ENCODE measurements at places on chromosomes 7 and 10.
A peak's percentile ranks its signal among the peaks of the same experiment; 100 is the strongest.

- DNase-seq = peak; percentile 67
Observed at GRCh38 chr10:48511875-48512231, 93.0 kb downstream of the ARHGAP22 start.

GRCh38 chr7:139854124-139854511 is 25.1 kb downstream of the TBXAS1 start:
- peak; percentile 28 for DNase-seq

- no peak for DNase-seq
Observed at GRCh38 chr7:54596747-54597146, 54.6 kb downstream of the VSTM2A start.

GRCh38 chr10:21257191-21257590 is 268.3 kb downstream of the SKIDA1 start:
- DNase-seq = no peak

GRCh38 chr7:27665531-27665930 is 2.8 kb upstream of the HIBADH start:
- no peak for DNase-seq

GRCh38 chr10:49689882-49690510 is 10.5 kb downstream of the C10orf53 start:
- no peak for DNase-seq

- no peak for DNase-seq
Observed at GRCh38 chr10:53598914-53599313, 826.3 kb upstream of the MBL2 start.

GRCh38 chr7:130814778-130815335 is 80.8 kb upstream of the KLF14 start:
- DNase-seq = peak; percentile 47

DNA sequence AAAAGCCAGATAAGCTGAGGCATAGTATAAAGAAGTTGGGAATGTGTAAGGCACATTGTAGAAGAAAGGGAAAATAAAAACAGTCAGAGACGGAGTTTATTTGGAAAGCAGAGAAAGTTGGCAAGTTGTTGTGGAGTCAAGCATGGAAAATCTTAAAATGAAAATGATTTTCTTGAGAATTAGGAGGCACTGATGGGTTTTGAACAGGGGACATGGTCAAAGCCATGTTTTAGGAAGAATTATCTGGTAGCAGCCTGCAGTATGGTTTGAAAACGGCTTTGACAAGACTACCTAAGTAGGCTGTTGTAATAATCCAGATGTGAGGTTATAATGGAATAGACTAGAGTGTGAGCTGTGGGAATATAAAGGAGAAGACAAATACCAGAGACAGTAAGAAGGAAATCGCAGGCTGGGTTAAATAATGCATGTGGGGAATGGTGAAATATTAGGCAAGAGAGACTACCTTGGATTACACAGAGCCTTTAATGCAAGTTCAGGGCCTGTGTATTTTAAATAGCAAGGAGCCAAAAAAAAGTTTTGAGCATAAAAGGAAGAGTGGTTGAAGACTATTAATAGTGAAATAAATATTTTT is 130.4 kb upstream of the MEOX2 start:
- DNase-seq = no peak

- DNase-seq = peak; percentile 42
Observed at GRCh38 chr10:9068003-9068402, 1013.5 kb downstream of the GATA3 start.

DNA sequence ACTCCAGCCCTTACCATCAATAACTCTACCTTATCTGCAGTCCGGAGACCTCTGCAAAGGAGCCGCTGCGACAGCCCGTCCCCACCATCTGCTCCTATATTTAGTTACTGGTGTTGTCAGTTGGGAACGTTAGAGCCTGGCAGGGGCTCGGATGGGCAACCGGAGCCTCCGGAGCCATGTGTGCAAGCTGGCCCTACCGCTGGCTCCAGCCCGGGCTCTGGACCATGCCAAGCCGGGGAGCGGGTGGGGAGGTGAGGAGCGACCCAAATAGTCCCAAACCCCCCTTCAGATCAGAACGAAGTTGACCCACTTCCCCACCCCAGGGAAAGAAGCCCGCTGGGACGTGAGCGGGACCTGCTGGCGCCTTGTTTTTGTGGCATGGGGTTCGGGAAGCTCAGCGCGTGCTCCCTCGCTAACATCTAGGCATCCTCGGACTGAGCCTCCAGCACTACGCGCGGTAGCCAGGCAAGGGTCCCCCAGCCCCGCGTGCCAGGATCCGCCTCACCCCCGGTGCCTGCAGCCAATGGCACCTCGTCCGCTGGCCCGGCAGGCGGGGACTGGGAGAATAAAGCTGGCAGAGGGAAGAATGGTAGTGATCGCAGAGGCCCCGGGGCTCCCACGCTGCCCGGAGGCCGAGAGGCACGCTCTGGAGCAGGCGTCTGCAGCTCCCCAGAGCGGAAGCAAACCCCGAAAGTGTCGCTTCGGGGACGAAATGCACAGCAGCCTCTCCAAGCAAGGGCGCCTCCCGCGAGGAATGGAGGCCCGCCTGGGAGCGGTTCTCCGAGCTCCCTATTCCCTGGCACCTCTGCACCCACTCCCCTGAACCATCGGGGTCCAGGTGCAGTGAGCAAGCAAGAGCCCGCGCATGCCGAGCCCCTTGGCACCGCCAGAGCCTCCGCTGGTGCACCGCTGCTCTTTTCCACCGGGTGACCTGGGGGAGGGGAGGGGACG is 679 bp downstream of the LRRC20 start:
- DNase-seq = peak; percentile 63

DNA sequence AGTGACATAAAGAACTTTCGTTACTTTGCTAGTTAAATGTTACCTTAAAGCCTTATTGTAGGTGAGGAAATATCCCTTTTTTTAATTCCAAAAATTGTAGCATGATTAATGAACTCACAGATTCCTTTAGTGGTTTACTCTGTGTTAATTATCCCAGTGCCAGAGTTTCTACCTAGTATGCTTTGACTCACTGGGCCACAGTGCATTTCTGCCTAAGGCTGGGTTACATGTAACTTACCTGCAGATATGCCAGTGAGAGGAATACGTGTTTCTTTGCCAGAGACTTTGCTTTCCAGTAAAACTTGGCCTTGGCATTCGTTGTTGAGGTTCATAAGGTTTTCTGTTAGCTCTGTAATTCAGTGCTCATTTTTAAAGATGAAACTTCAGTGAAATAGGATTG is 380.8 kb upstream of the LRGUK start:
- DNase-seq = no peak

DNA sequence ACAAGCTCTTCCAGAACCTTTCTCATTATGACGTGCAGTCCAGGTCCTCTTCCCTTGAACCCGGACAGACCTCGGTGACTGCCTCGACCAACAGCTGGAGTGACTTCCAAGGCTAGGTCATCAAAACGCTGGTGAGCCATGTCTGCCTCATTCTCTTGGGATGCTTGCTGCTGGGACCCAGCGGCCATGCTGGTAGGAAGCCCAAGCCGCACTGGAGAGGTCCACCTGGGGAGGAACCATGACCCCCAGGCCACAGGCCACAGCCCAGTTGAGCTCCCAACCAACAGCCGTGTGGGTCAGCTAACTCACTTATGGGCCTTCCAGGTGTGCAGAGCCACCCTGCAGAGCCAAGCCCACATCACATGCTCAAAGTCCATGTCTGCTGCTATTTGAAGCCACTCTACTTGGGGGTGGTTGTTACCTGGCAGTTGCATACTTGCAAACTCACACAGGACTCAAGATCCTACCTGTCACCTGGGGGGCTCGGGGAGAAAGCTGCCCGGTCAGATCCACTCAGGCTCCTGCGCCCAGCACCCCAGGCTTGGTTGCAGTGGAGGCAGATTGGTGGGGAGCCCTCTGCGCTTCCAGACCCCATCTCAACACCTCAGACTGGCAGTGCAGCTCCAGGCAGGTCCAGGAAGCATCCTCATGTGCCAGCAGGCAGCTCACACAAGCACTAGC is 57.0 kb downstream of the MICALL2 start:
- no peak for DNase-seq

- DNase-seq = peak; percentile 4
Observed at GRCh38 chr10:52066383-52066782, 247.7 kb upstream of the DKK1 start.

DNA sequence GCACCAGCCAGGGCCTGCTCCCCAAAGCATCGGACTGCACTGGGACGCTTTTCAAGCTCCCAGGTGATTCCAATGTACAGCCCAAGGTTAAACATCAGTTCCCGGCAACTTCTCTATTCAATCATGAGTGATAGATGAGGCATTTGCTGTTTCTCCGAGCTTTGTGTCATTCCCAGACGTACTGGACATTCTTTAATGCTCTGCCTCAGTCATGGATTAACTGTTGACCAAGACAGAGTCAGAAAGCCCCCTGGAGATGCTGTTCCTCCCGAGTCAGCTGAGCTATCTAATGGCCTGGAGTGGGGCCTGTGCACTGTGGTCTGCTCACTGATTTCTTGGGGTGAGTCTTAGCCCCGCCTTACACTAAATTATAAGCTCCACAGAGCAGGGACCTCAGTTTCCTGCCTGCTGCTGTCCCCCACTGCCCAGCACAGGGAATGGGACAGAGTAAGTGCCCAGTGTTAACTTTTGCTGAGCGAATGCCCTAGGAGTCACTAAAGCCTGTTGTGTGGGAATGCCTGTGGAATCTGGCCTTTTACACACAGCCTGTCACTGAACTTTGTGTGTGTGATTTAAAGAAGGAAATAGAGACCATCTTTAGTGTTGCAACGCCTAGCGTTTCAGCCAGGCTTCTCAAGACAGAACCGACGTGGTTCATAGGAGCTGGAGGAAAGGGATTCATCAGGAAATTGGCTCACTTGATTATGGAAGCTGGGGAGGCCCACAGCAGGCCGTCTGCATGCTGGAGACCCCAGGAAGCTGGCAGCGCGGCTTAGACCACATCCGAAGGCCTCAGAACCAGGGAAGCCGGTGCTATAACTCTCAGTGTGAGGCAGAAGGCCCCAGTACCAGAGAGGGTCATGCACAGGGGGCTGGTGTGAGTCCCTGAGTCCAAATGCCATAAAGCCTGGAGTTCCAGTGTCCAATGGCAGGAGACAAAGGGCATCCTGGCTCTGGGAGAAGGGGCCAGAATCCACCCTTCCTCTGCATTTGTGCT is 29.3 kb upstream of the RNF32 start:
- DNase-seq = no peak

- no peak for DNase-seq
Observed at GRCh38 chr7:2546776-2547586, 8.3 kb downstream of the BRAT1 start.

- DNase-seq = peak; percentile 24
Observed at GRCh38 chr10:102863660-102864059, 5.6 kb upstream of the AS3MT start.

DNA sequence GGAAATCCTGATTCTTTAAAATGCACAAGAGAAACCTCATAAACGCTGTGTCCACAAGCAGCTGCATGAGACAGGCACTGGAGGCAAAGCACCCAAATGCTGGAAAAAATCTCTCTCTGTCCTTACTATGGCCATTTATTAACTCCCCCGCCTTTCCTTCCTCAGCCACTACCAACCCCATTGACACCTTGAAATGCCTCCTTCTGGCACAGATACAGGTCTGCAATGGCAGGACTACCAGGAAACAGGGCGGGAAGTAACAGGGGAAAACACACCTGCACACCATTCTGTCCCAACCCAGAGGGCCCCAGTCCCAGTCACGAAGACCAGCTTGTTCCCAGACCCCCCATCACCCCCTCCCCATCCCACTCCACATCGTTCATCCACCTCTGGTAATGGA is 224.3 kb downstream of the PARD3 start:
- no peak for DNase-seq

GRCh38 chr10:37831495-37832333 is 25.7 kb downstream of the ZNF248 start:
- peak; percentile 1 for DNase-seq

GRCh38 chr7:111388912-111389311 is 173.4 kb downstream of the IMMP2L start:
- peak; percentile 24 for DNase-seq

- DNase-seq = no peak
Observed at GRCh38 chr7:137434946-137435345, 91.4 kb upstream of the PTN start.

DNA sequence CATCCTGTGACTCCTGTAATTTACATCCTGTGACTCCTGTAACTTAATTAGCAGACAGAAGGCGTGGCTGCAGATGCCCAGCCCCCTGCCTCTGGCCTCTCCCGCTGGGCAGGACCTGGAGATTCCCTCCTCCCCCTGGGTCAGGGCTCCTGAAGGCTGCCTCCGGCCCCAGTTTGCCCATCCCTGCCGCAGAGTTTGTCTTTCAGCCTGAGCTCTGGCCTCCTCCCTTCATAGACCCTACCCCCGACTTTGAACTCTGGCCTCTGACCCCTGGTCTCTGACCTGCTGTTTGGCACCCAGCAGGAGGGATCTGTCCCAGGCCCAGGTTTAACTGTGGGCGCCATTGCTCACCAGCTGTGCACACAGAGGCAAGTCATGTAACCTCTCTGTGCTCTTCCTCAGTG is 45.6 kb downstream of the ELFN1 start:
- DNase-seq = no peak

DNA sequence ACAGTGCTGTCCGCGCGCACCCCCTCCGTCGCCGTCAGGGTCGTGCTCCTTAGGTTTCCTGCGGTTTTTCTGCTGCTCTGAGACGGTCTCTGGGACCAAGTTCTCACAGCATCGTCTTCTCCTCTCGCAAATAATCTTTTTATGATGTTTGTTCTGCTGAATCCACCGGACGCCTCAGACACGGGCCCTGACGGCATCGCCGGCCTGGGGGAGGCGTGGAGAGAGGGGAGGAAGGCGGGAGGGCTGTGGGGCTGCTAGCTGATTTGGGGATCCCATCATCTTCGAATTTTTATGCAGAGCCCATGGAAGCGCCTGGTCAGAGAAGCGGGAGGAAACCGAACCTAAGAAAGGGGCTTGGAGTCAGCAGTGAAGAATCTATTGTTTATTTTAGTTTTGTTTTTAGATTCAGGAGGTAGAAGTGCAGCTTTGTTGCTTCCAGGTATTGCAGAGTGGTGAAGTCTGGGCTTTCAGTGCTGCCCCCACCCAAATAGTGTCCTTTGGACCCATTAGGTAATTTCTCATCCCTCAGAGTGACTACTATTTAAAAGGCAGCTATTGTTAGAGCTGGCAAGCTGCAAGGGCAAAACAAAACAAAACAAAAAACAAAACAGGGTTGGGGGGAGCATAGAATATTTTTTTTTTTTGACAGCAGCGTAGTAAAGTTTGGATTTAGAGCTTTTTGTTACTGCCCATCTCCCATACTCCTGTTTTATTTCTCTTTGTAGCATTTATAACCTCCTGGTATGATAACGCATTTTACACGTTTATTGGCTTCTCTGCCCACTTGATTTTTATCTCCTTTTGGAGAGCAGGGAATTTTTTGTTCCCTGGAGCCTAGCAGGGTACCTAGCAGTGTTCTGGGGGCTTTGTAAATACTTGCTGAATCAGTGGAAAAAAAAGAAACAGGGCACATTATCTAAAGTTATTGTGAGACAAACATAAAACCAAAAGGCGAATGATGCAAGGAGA is 92.6 kb downstream of the SPAG6 start:
- no peak for DNase-seq

DNA sequence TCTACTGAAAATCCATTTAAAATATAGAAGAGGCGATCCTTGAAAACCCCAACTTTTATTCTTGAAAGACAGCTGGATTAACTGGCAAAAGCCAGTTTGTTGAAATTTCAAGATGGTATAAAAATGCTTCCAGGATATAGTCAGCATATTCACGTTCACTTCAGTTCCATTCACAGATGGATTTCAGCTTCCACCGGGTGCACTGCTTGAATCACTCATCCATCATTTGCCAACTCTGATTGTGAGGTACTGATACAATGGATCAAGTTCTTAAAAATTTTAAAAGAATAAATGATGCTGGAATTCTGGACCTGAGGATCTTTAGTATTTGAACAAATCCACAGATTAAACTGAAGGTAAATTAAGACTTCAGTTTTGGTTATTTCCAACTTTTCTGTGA is 2.4 kb downstream of the PURB start:
- DNase-seq = no peak

- DNase-seq = no peak
Observed at GRCh38 chr7:133115596-133115995, 33.7 kb upstream of the CHCHD3 start.

Measured in hematopoietic multipotent progenitor cell treated with erythropoietin and hydrocortisone succinate and interleukin-3 and kit ligand, for 4 days (in vitro differentiated cells).